GM23248 (cell line): ENCODE measurements at places on chromosomes 16 and 17. TPM values are rescaled to one million over a fixed set of nuclear protein-coding genes. Genes with fewer than 3 reads are reported as not detected.

DNA sequence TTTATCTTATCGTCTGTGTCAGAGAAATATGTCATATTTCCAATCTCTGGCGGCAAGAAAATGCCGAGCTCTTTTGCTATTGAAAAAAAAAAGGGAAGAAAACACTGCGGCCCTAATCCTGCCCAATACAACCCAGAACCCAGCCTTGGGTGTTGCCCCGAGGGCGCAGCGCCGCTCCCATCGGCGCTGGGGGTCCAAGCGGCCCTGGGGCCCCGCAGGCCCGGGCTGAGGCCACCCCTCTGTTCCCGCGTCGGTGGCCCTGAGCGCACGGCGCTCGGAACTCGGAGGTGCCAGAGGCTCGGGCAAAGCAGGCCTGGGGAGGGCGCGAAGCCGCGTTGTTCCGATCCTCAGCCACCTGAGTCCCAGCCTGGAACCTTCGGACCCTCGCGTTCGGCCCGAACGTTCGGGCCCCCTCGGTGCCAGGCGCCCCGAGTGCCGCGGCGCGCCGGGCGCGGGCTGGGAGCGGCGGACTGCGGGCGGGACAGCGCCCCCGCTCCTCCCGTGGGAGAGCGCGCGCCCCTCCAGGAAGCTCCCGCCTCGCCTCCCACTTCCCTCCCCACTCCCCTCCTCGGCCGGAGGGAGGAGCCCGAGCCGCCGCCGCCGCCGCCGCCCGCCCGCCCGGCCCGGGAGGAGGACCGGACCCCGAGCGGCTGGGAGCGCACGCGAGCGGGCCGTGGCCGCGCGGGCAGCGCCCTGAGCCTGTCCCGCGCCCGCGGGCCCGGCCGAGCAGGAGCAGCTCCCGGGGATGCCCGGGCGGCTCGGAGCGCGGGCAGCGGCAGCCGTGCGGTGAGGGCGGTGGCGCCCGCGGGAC is at the start of gene CPNE2:
TSS of gene CPNE2 (plus strand) at position 609 of the 811 bp plus-strand sequence. CDS start 18,160 bp downstream, outside the sequence.
- DNase-seq = peak; percentile 64

- peak; percentile 49 for DNase-seq
Observed at GRCh38 chr17:49508061-49508865, 13.2 kb downstream of the NGFR start.

DNA sequence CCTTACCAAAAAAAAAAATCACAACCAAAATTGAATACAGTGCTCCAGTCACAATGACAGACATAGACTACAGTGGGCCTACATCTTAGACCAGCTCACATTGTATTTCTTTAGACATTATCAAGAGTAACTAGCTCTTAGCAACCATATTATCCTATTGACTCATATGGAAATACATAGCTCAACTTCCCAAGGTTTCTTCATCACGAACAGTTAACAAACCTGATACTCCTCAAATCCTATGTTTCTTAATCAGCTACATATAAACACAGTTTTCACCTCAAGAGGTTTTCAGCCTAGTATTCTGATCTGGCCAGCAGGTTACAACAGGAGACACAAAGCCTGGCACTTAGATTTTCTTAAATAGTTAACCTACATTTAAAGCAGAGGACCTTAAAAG is 29.7 kb downstream of the CMC2 start:
- DNase-seq = no peak

Gene SKAP1
- not detected in 2 replicates for total RNA-seq
